Neuronal stem cell (in vitro differentiated cells): ENCODE measurements at places on chromosomes 6 and 20.

- DNase-seq, result no peak
- H3K4me3 ChIP-seq, result peak within 1 kb of the TSS; percentile 94
- peaks cover 3% of the 10 kb centered on the region for H3K4me1 ChIP-seq
- H3K27ac ChIP-seq, result peak within 1 kb of the TSS; percentile 81
- H3K27me3 ChIP-seq, result peaks cover 2% of the 10 kb centered on the region
- peaks cover 8% of the 10 kb centered on the region for H3K36me3 ChIP-seq
Observed at GRCh38 chr20:33490023-33490933, at the start of gene CBFA2T2. CBFA2T2 (plus strand) TSS chr20:33490096; CDS start chr20:33490268, 172 bp downstream.

DNA sequence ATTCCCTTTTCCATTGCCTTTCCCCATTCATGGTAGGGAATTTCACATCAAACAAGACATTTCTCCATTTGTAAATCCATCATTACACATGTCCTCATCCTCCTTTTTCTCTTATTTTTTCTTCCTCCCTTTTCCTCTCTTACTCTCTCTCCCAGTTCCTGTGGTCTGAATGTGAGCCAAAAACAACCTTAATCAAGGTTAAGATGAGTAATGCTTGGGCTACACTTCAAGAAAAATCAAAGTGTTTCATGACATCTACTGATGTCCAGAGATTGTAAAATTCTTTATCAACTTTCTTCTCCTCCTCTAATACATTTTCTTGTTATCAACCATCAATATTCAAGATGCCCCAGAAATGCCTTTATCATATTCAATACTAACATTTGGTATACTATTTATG lies 208.0 kb upstream of the PRND start:
- H3K4me1 ChIP-seq, result no peaks in the 10 kb centered on the region
- H3K27ac ChIP-seq, result no peak overlapping the region
- no peaks in the 10 kb centered on the region for H3K27me3 ChIP-seq

DNA sequence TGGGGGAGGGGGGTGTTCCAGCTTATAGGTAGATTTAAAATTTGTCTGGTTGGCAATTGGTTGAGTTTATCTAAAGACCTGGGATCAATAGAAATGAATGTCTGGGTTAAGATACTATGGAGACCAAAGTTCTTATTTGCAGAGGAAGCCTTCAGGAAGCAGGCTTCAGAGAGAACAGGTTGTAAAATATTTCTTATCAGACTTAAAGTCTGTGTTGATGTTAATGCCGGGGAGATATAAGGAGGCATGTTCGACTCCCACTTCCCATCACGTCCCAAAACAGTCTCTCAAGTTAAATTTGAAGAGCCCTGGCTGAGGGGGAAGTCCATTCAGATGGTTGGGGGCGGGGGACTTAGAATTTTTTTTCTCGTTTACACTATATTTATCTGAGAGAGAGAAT lies 12.3 kb upstream of the BLCAP start:
- H3K4me3 ChIP-seq, result no peak overlapping the region
- H3K36me3 ChIP-seq, result no peaks in the 10 kb centered on the region
- no peaks in the 10 kb centered on the region for H3K27me3 ChIP-seq
- DNase-seq, result no peak
- H3K27ac ChIP-seq, result no peak overlapping the region
- peaks cover 7% of the 10 kb centered on the region for H3K4me1 ChIP-seq

DNA sequence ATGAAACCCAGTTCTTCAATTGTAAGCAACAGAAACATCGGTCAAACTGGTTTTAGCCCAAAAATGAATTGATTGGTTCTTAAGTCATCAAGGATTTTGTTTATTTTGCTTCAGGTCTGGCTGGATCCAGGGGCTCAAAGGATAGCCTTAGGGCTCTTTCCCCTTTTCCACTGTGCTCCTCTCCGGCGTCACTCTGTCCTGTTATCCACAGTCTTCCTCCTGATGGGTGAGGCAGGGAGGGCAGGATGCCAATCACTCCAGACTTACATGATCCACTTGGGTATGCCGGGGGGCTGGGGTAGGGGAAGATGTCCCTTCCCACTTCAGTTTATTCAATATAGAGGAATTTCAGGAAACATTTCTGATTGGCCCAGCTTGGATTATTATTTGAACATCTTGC lies 40.0 kb downstream of the PLAGL2 start:
- H3K27me3 ChIP-seq, result no peaks in the 10 kb centered on the region
- H3K4me3 ChIP-seq, result no peak overlapping the region
- peaks cover 9% of the 10 kb centered on the region for H3K4me1 ChIP-seq
- H3K36me3 ChIP-seq, result peaks cover 47% of the 10 kb centered on the region
- no peak overlapping the region for H3K27ac ChIP-seq

DNA sequence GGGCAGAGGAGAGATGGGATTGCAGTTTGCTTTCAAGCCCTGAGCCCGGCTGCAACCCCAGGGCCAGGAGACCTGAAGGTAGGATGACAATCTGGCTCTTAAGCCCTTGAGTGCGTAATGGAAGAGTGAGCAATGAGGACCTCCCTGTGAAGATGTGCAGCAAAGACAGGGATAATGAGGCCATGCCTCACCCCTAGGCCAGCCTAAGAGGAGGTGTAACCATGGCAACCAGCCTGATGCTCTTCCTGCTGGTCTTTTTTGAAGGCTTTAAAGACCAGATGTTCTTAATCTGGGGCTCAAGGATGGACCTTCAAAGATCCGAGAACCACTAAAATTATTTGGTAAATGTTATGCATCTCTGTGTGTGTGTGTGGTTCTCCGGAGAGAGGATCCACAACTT lies 8.2 kb downstream of the ARHGAP40 start:
- no peaks in the 10 kb centered on the region for H3K4me1 ChIP-seq
- no peak for DNase-seq
- H3K27me3 ChIP-seq, result no peaks in the 10 kb centered on the region
- no peak overlapping the region for H3K4me3 ChIP-seq

- H3K4me3 ChIP-seq, result no peak overlapping the region
- no peak for DNase-seq
- peaks cover 15% of the 10 kb centered on the region for H3K36me3 ChIP-seq
- H3K27ac ChIP-seq, result no peak overlapping the region
Observed at GRCh38 chr20:2114990-2115681, 13.5 kb downstream of the STK35 start.

DNA sequence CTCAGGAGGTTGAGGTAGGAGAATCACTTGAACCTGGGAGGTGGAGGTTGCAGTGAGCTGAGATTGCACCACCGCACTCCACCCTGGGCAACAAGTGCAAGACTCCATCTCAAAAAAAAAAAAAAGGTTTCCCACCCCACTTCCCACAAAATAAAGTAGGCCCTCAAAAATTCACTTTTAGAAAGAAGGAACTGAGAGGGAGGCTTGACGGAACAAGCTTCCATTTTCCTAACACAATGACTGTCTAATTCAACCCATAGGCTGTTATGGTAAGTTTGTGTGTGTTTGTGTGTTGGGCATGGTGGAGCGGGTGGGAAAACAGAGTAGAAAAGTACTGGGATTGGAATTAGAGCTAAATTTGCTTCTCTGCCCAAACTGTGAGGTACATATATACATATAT lies 98.4 kb upstream of the MAN1A1 start:
- no peak for DNase-seq
- H3K27ac ChIP-seq, result no peak overlapping the region
- no peak overlapping the region for H3K4me3 ChIP-seq

- no peaks in the 10 kb centered on the region for H3K36me3 ChIP-seq
- H3K4me1 ChIP-seq, result peaks cover 18% of the 10 kb centered on the region
- no peak overlapping the region for H3K27ac ChIP-seq
Observed at GRCh38 chr6:75167851-75168250, 38.0 kb downstream of the COL12A1 start.

DNA sequence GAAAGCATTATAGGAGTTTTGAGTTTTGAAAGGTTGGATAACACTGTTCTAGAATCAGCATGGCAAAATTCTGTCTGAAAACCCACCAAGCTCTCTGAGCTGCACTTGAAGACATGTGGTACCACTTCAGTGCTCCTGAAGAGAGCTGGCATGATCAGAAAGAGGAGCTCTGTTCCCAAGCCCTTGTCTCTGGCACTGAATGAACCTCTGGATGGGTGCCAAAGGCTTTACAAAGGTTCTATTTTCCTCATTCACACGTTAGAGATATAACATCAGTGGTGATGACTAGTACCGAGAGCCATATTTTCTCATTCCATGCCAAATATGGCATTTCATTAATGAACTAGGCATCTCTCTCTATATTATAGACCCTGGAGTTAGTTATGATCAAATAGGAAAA lies 301.8 kb upstream of the ID4 start:
- no peak overlapping the region for H3K27ac ChIP-seq
- no peak overlapping the region for H3K4me3 ChIP-seq
- no peak for DNase-seq
- no peaks in the 10 kb centered on the region for H3K36me3 ChIP-seq
- no peaks in the 10 kb centered on the region for H3K27me3 ChIP-seq
- no peaks in the 10 kb centered on the region for H3K4me1 ChIP-seq
